Foreskin keratinocyte (primary cell): ENCODE measurements at places on chromosomes 3 and 15. TPM values are rescaled to one million over a fixed set of nuclear protein-coding genes. Genes with fewer than 3 reads are reported as not detected.

The SLC15A2 gene
- 1.0 and 1.5 TPM in 2 replicates for total RNA-seq

The DPPA2 gene
- not detected in 2 replicates for total RNA-seq

The UBE3A gene
- total RNA-seq, result 51.4 and 54.4 TPM in 2 replicates

The GOLGA8H gene
- 0.10 and 0.11 TPM in 2 replicates for total RNA-seq

The C3orf22 gene
- total RNA-seq, result not detected in 2 replicates

The RTP3 gene
- total RNA-seq, result not detected in 2 replicates

The C3orf80 gene
- not detected in 2 replicates for total RNA-seq

The ALDH1L1 gene
- 0.68 and 1.7 TPM in 2 replicates for total RNA-seq

The GOLGA8N gene
- total RNA-seq, result 0.78 and 0.99 TPM in 2 replicates

The USP50 gene
- not detected in 2 replicates for total RNA-seq

The PLSCR5 gene
- not detected in 2 replicates for total RNA-seq

The CPA3 gene
- not detected in 2 replicates for total RNA-seq

The POLQ gene
- total RNA-seq, result 12.5 and 14.8 TPM in 2 replicates

The PRSS50 gene
- total RNA-seq, result not detected in 2 replicates

The ACAN gene
- total RNA-seq, result not detected in 2 replicates

The TRPM1 gene
- not detected in 2 replicates for total RNA-seq

The CCDC13 gene
- 0.32 TPM in 1 of 2 replicates, not detected in the other for total RNA-seq

The KCNMB2 gene
- total RNA-seq, result not detected in 2 replicates

The DNAJC19 gene
- 27.8 and 33.6 TPM in 2 replicates for total RNA-seq

The GOLGA6A gene
- not detected in 2 replicates for total RNA-seq

The TP63 gene
- total RNA-seq, result 154 and 165 TPM in 2 replicates
